ENCODE measurements at places on chromosomes 5 and 9.

DNA sequence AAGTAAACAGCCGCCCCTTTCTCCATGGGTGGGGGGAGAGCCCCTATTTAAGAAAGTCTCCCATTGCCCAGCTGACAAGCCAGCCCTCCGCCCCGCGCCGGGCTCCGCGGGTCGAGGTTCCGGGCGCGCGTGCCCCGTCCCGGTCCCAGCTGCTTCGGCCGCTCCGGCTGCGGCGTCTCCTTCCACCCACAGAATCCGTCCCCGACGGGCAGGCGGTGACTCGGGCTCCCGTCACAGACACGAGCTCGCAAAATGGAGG is 223 bp downstream of the NR3C1 start:
- no peak for DNase-seq

DNA sequence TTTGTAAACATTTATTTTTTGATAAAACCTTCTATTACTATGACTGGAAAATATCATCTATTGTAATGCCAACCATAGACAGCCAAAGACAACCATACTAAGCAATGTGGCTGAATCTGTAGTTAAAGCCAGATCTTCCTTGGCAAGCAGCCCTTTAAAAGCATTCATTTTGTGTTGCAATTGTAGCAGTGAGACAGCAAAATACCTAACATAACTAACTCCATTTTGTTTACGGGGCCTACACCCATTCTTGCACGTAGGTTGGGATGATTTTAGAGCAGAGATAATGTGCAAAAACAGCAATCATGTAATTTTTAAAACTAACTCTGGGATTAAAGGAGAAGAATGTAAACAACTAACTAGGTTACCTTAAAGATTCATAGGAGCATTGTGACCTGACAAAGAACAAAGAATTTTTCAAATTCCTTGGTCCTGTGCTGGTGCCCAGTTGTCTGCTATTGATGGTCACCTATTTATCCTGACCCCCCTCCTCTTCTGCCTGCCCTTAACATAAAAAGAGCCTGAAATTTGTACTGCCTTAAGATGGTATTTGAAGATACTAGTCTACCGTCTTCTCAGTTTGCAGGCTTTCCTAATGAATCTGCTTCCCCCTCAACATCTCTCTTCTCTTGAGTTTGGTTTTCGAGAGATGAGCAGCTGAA is 10.6 kb downstream of the IFNA1 start:
- DNase-seq = peak; percentile 39

DNA sequence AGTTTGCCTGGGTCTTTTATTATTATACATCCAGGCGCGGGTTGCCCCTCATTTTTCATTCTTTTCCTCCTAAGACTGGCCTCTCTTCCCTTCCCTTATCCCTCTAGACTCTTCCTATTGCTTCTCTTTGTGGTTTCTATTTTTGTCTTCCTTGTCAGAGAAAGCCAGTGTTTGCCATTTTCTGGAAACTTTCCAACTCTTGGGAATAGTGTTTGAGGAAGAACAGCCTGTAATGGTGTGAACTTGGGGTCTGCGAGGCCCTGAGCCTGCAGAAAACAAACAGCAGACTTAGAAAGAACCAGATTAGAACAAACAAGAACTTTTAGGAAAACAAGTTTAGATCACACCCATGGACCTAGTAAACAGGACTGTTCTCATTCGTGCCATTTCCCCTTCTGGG is 15.5 kb downstream of the PRKACG start:
- DNase-seq = no peak

DNA sequence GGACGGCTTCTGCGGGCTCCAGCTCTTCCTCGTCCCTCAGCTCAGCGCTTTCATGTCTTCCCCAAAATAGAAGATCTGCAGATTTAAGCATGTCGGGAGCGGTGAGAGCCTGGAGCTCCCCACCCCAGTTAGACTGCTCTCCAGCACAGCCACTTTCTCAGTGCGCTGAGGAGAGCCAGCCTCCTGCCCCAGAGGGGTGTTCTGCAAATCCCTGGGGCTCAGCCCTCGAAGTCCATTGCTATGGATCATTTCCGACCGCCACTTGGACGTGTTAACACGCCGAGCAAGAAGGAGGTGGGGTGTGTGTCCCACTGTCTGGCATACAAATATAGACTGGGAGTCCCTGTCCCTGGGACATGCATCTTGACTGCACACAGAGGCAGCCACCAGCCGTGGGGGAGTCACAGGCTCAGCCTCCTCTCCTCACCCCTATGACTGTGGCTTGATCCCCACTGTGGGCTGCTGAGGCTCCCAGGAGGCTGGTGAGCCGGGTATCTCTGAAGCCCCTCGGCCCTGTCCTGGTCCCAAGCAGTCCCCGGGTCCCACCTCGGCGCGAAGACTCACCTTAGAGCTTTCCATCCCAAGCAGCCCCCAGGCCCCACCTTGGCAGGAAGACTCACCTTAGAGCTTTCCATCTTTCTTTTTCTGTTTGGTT is 30.0 kb upstream of the RNF130 start:
- no peak for DNase-seq

- no peak for DNase-seq
Observed at GRCh38 chr9:16275795-16276624, 594.5 kb downstream of the BNC2 start.

Data from adipocyte (in vitro differentiated cells).